ENCODE measurements at places on chromosomes 2 and 18. TPM values are rescaled to one million over a fixed set of nuclear protein-coding genes. Genes with fewer than 3 reads are reported as not detected.

DNA sequence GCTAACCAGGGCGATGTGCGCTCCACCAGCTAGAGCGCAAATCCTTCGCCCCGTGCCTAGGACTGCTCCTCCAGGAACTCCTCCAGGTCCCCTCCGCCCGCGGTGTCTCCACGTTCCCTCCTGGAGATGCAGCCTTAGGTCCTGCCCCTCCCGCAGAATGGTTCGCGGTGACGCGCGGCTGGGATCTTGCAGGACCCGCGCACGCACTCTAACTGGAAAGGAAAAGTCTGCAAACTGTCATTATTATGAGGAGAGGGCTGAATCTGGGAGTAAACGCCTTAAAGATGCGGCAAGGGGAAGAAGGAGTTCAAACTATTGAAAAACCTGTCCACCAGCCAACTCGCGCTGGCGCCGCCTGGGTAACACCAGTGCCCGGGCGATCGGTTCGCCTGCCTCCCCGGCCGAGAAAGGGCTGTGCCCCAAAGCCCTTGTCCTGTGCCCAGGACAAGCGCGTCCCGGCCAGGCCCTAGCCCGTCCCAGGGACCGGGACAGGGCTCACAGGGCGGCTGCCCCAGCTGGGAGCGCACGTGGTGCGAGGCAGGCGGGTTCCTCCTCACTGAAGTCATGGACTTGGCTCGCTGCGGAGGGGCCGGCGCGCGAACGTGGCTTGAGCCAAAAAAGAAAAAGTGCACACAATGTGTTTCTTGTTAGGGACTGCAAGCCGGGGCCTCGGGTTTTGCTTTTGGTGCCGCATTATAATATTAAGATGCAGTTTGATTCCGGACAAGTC is 5.5 kb upstream of the ID2 start:
- DNase-seq, result no peak

- DNase-seq, result no peak
Measured at GRCh38 chr2:235894839-235895238, 273.3 kb downstream of the GBX2 start.

DNA sequence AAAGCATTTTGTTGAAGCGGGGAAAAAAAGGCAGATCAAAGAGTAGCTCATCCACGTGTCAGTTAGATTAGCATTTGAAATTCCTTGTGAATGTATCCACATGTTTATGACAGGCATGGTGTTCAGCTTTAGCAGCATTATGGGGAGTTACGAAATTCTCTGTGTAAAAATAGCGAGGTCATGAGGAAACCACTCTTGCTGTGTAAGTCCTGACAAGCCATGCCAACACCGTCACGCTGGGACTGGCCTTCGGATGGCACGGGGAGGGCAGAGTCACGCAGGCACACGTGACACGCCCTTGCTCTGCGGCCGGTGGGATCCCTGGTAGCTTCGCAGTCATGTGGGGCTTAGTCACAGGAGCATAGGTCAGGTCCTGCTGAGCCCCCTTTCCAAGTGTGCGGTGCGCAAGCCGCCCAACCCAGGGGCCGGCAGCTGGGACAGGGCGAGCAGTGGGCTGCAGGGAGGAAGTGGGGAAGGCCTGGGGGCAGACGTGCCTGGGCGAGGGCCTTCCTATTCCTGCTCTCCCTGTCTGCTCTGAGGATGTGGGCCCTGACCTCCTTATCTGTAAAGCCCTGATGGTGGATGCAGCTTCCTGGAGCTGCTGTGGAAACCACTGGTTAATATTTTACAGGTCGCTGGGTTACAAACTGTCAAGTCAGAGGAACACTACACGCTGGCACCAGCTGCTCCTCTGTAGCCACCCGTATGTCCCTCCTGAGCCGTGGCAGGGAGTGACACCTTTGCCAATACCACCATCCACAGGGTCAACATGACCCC is 18.0 kb downstream of the MBP start:
- DNase-seq, result no peak

Gene GATA6
- not detected for total RNA-seq

Measured in activated naive CD4-positive, alpha-beta T cell treated with anti-CD3 and anti-CD28 coated beads, Interleukin-2, amount 50 U/mL, for 72 hours (primary cell).